ENCODE measurements at places on chromosomes 1 and 21. TPM values are rescaled to one million over a fixed set of nuclear protein-coding genes. Genes with fewer than 3 reads are reported as not detected.

The SYT2 gene
- 0.46 TPM for total RNA-seq

The SLC1A7 gene
- 0.05 TPM for total RNA-seq

The SMIM1 gene
- total RNA-seq, result 1.7 TPM

The NHLH1 gene
- total RNA-seq, result 0.38 TPM

The OR2L5 gene
- not detected for total RNA-seq

The C1orf141 gene
- total RNA-seq, result not detected

The CA6 gene
- total RNA-seq, result not detected
